ENCODE measurements at places on chromosomes 6 and 20. TPM values are rescaled to one million over a fixed set of nuclear protein-coding genes. Genes with fewer than 3 reads are reported as not detected.

- DNase-seq: no peak
Measured at GRCh38 chr6:84588697-84589080, 175.7 kb downstream of the TBX18 start.

- no peak for DNase-seq
Measured at GRCh38 chr6:35312807-35313206, 15.2 kb downstream of the DEF6 start.

- DNase-seq: peak; percentile 10
Measured at GRCh38 chr6:107809966-107810365, 14.1 kb downstream of the SCML4 start.

- peak; percentile 56 for DNase-seq
Measured at GRCh38 chr20:3239026-3239866, at the start of gene SLC4A11. SLC4A11 (minus strand) TSS chr20:3239190; CDS start chr20:3239137, 53 bp downstream.

- no peak for DNase-seq
Measured at GRCh38 chr6:99471638-99472037, 43.6 kb downstream of the USP45 start.

DNA sequence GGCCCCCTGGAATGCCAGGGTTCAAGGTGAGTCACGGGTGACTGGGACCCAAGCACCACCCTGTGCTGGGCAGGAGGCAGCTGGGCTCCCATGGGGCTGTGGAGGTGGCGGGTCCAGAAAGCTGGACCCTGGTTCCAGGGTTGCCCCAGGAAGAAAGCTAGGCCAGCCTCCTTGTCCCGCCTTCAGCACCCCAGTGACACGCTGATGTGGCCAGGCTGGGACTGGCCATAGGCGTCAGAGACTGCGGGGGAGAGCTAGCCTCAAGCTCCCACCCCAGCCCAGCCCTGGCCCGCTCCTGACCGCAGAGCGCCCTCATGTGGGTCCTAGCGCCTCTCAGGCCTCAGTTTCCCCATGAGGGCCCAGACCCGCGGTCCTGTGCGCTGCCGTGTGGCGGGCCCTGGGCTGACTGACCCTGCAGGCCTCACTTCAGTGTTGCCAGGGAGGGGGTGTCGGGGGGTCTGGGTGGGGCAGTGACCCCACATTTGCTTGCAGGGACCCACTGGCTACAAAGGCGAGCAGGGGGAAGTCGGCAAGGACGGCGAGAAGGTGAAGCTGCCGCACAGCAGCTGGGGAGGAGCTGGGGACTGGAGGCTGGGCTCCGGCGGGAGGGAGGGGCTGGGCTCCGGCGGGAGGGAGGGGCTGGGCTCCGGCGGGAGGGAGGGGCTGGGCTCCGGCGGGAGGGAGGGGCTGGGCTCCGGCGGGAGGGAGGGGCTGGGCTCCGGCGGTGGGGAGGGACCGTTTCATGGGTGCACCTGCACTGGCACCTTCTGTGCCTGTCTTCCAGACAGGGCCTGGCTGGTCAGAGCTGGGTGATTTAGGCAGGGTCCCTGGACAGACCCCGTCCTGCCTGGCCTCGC, 7.9 kb downstream of the COL9A3 start:
- DNase-seq: no peak

DNA sequence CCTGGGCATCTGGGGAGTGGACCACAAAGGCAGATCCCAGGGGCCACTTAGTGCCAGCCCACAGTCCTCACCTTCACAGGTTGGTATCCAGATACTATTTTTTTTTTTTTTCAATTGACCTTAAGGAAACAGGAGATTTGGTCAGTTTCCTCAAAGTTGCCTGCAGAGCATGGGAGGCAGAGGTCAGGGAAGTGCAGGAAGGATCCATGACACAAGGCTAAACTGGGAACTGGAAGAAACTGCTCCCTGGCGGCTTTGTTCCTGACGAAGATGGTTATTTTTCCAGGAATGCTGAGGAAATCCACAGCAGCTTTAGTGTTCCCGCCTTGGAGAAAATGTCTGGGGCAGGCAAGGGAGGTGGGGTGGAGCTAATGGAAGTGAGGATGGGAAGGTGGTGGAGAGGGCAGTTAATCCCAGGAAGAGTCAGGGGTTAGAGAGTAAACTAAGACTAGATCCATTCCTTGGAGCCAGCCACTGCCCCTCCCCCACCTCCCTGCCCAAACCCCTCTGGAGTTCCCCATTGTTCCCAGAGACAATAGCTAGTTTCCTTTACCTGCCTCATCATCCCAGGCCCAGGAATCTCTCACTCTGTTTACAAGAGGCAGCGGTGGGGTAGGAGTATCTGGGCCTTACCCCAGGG, 14.3 kb upstream of the MYMX start:
- no peak for DNase-seq

- DNase-seq: no peak
Measured at GRCh38 chr6:168247443-168248147, 72.0 kb downstream of the DACT2 start.

BEND6 gene
- not detected for total RNA-seq

IRAK1BP1 gene
- 2.1 TPM for total RNA-seq

NKX2-2 gene
- not detected for total RNA-seq

GFOD1 gene
- total RNA-seq: 8.0 TPM

Data from activated CD8-positive, alpha-beta T cell treated with anti-CD3 and anti-CD28 coated beads, Interleukin-2, amount 10 ng/mL, durations not matched to agents 7 days and 5 days (primary cell).